ENCODE measurements at places on chromosomes 13 and 19.

DNA sequence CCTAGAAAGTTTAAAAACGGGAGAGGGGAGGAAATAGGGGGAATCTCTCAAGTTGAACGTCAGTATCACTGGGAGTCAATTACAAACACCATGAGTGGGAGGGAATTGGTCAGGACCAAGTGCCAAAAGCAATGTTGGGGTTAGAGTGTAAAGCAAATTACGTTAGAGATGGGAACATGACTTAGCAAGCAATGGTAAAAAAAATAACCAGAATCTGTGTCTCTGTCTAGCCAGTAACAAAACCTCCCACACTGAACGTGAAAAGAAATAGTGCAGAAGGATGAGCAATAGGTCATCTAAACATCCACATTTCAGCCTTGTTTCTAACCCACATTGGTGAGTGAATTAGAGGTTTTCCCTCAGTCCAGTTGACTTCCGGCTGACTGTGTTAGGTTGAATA lies 242.2 kb downstream of the COG6 start:
- no peak for DNase-seq

GRCh38 chr13:26978081-26978860 lies 193.3 kb downstream of the USP12 start:
- no peak for DNase-seq

- no peak for DNase-seq
These were observed 441.5 kb upstream of the PCDH20 start for GRCh38 chr13:61857198-61857597.

- no peak for DNase-seq
These were observed 82.5 kb downstream of the KLF5 start for GRCh38 chr13:73141292-73141771.
